ENCODE measurements at places on chromosomes 12 and 14.

- no peak for DNase-seq
Measured at GRCh38 chr12:13661005-13661887, 320.2 kb downstream of the GRIN2B start.

- no peak for DNase-seq
Measured at GRCh38 chr14:101120641-101121507, 217.4 kb upstream of the RTL1 start.

- DNase-seq, result no peak
Measured at GRCh38 chr12:24767016-24767415, 181.9 kb downstream of the BCAT1 start.

GRCh38 chr12:45093051-45093450 is 42.2 kb upstream of the DBX2 start:
- no peak for DNase-seq

DNA sequence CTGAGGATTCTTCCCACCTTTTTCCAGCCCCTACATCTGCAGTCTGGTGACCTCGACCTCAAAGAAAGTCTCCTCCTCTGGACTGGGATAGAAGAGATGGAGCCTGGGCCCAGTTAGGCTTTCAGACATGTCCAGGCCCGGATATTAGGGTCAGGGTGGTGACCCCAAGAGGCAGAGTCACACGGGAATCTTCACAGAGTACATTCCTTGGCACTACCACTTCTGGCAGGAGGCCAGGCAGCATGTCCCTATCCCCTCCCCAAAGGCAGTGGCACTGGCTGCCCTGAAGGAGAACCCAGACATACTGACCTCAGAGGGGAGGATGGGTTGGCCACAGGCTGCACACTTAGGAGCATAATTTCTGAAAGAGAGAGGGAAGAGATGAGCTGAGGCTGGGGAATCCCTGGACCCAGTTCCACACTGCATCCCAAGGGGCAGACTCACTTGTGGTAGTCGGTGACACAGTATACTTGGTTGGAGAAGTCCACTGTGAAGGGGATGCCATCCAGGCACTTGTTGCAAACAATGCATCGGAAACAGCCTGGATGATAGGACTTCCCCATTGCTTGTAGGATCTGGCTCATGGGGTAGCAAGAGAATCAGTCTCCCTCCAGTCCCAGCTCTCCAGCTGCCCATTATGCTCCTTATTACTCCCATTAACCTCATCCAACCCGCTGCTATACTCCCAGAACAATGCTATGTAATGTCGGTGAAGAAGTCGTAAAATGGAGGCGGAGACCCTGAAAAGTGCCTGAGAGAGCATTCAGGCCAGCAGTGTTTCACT is 7.6 kb downstream of the AJUBA start:
- DNase-seq, result no peak

GRCh38 chr12:16220120-16220519 is 57.4 kb downstream of the SLC15A5 start:
- no peak for DNase-seq

DNA sequence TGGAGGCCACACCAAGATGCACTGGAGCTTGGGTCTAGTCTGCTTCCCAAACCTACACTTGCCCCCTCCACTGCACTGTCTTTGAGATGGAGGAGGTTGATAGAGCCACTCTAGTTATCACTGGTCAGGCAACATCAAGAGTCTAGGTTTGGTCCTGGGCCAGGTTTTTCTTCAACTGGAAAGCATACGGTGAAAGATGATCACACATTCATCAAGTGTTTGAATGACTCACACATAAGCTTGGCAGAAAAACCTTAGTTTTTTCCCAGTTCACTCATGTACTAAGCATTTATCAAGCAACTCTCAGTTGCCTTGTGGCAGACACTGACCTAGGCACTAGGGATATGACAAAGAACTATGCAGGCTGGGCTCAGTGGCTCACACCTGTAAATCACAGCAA is 84.5 kb downstream of the PLEKHG3 start:
- no peak for DNase-seq

- no peak for DNase-seq
Measured at GRCh38 chr12:39646963-39647362, 27.4 kb upstream of the ABCD2 start.

DNA sequence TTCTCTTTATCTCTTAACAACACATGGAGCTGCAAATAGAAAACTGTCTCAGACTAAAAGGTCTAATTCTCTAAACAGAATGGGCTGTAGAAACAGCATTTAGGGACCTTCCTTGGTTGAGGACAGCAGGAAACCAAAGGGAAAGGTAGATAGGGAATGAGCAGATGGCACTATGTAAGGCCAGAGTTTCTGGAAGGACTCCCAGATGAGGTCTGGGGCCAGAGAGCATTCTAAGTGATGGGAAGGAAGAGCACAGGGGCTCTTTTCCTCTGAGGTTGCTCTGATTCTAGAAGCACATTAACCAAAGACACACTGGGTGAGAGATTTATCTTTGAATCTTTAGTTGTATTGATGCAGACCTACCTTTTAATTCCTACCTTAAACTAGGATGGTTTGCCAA is 79.4 kb downstream of the TPH2 start:
- DNase-seq, result no peak

DNA sequence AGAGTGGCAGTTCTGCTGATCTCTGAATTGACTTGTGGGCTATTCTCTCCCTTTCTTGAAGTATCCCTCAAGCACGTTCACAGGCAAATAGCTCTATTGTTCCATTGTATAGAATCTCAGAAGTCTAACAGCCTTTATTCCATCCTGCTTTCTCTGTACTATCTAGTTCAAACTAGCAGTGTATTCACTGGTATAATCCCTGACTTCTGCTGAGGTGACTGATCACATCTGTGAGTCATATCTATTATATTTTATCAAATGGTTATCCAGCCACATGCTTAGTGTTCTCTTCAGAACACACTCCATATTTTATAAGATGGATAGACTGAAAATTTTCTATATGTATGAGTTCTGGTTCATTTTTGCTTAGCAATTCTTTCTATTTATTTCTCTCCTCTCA is 866.1 kb downstream of the C12orf50 start:
- DNase-seq, result no peak

DNA sequence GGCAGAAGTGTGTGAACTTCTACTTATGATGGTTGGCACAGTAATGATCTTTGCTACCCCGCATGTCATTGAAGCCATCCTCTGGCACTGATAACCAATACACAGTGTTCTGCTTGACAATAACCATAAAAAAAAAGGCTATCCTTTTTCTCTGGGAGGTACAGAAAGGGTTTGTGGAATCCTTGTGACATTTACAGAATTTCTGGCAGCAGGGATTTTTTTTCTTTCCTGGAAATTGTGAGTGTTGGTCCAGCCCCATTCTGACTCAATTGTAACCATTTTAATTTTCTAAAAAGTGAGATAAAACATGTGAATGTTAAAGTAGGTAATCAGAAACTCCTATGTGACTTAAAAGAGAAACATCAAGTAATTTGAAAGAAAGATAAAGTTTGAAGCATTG is 943.8 kb downstream of the TMTC2 start:
- no peak for DNase-seq
